ENCODE measurements at places on chromosomes 4 and X.

- no peak for DNase-seq
Measured at GRCh38 chr4:93879919-93880318, 51.4 kb downstream of the ATOH1 start.

DNA sequence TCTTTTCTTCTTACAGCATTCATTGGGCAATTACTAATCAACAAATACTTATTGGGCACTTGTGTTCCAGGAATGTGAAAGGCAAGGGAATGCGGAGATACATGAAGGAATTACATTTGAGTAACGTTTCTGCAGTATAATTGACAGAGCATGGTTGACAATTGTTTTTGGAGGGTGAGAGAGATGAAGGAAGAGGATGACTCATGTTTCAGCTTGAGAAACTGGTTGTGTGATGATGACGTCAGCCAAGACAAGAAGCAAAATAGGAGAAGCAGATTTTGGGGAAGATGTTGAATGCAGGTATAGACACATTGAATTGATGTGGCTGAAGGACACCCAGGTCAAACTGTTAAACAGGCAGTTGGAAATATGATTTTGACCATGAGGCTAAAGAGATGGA is 8.0 kb upstream of the CPEB2 start:
- no peak for DNase-seq

GRCh38 chr4:7844594-7844991 is 95.1 kb downstream of the AFAP1 start:
- no peak for DNase-seq

DNA sequence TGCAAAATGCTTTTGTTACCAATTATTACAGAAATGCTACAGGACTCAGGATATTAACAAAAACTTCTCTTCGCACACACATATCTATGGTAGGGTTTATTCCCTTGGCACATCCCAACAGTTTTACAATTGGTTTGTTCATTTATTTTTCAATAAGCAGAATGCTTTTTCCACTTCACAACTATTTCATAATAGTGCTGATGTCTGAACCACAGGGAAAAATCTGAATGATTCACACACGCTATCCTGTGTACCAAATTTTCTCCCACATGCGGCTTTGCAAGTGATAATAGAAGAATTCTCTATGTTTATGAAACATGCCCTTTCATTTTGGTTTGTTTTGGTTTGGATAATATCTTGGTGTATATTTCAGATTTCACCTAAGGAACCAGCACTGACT is 725.7 kb upstream of the TENM3 start:
- DNase-seq: no peak
